ENCODE measurements at places on chromosomes 1 and 21.

DNA sequence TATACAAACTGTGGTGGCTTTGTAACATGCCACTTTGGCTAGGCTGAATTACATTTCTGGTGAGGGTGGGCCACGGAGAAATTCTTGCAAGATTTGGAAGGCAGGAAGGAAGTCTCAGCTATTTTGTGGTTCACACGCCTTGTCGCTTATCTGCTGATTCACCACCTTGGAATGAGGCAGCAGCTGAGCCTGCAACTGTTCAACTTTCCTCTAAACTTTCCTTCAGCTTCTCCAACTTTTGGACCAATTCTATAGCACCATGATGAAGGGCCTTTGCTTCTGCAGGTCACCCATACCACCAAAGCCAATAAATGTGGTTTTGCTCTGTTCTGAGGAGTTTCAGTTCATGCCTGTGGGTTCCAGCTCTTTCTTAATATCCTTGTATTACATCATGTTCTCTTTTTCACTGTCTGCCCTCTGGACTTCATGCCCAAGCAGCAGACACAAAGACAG, 337.6 kb upstream of the SNX7 start:
- peak; percentile 93 for DNase-seq

GRCh38 chr21:21146587-21147373, 148.6 kb downstream of the NCAM2 start:
- DNase-seq = no peak

GRCh38 chr1:155127967-155128754, 485 bp downstream of the EFNA1 start:
- no peak for DNase-seq

GRCh38 chr21:31502537-31503143, 156.9 kb upstream of the SOD1 start:
- no peak for DNase-seq

- peak; percentile 52 for DNase-seq
Observed at GRCh38 chr1:31368611-31369107, 4.2 kb downstream of the FABP3 start.

GRCh38 chr1:67792741-67793458, 40.4 kb downstream of the GNG12 start:
- DNase-seq = no peak

DNA sequence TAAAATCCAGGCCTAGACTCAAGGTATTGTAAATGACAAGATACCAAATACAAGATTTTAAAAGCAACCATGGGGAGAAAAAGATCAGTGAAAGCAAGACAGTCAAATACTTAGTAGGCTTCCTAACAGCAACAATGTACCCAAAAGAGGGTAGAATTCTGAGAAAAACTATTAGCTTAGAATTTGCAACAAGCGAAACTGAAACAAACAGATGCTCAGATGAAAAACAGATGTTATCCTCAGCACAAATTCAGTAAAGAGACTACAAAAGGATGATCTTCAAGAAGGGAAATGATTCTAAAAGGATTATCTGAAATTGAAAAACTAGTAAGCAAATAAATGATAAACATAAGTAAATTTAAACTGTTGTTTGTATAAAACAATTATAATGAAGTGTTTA, 40.0 kb downstream of the PDC start:
- no peak for DNase-seq

DNA sequence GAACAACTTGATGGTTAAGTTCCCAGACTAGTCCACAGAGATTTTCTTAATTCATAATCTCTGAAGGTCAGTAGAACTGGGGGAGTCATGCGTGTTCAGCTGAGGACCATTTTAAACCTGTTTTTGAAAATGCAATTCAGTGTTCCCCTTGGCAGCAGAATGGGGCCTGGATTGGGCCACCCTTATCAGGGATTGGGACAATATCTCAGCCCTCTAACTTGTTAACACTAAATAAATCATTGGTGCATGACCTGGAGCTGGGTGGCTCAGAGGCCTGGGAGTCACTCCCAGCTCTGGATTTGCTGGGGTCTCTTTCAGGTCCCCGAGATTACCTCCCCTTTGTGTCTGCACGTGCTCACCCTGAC, 55.3 kb downstream of the MRPS6 start:
- DNase-seq = no peak

GRCh38 chr1:26771643-26772321, 16.0 kb upstream of the PIGV start:
- peak; percentile 98 for DNase-seq
